ENCODE measurements at places on chromosomes 7 and 10. TPM values are rescaled to one million over a fixed set of nuclear protein-coding genes. Genes with fewer than 3 reads are reported as not detected.

ZNF503 gene
- total RNA-seq, result 4.7 TPM

OR9A2 gene
- total RNA-seq, result not detected

CPN1 gene
- not detected for total RNA-seq

C7orf57 gene
- total RNA-seq, result not detected

NKX1-2 gene
- total RNA-seq, result not detected

DNAAF5 gene
- 6.7 TPM for total RNA-seq

PRSS37 gene
- not detected for total RNA-seq

CACNB2 gene
- total RNA-seq, result 9.0 TPM

MBL2 gene
- total RNA-seq, result not detected

CLRN3 gene
- total RNA-seq, result not detected

CTAGE8 gene
- total RNA-seq, result 0.28 TPM

EVX1 gene
- under 0.01 TPM for total RNA-seq

HMX3 gene
- total RNA-seq, result not detected

VOPP1 gene
- 68.7 TPM for total RNA-seq

DENND2A gene
- total RNA-seq, result 15.6 TPM

CLCN1 gene
- 0.14 TPM for total RNA-seq

Data from smooth muscle cell of bladder (primary cell).